ENCODE measurements at places on chromosomes 12 and 14.

GRCh38 chr14:70888681-70889175, 18.5 kb upstream of the PCNX1 start:
- DNase-seq: peak; percentile 81

GRCh38 chr12:91819132-91819447, 326.6 kb downstream of the BTG1 start:
- DNase-seq: no peak

GRCh38 chr12:47950856-47951468, 12.4 kb upstream of the TMEM106C start:
- DNase-seq: no peak

- DNase-seq: no peak
Observed at GRCh38 chr12:63457857-63458256, 210.4 kb downstream of the DPY19L2 start.

DNA sequence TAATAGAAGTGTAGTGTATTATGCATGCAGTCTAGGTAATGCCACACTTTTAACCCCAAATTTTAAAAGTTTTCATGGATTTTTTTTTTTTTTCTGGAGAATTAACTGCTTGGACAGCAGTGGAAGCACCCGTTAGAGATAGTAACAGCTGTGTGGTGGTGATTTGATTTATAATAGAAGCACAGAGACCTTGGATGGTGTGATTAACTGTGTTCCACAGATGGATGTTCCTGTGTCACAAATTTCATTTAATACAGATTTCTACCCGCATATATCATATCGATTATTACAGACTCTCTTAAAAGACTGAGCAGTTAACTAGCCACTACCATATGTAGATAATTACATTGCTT, 47.0 kb downstream of the IFT81 start:
- DNase-seq: no peak

- peak; percentile 80 for DNase-seq
Observed at GRCh38 chr12:26122681-26123481, 2.0 kb downstream of the BHLHE41 start.

DNA sequence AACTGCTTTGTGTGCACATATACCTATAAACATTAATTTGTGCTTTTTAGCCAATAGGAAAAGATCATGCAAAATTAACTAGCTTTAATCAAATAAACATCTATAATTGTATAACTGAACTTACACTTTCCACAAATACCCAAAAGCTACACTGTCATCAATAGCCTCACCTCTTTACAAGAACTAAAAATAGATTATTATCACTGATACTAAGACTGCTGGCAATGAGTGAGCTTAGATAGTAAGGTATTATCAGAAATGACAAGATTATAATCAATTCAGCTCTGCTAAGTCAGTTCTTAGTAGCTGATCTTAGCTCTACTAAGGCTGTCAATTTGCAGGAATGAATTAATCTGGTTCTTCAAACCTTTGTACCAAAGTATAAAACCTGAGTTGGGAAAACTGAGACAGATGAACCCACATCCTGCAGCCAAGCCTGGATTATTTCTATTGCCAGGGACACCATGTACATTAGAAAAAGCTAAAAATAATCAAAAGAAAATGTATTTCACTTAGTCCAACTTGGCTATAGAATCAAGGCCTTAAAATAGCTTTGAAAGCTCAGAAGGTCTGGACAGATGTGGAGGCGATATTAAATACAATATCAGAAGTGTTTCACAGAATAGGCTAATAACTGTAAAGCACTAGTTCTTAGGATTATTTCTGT, 5.2 kb downstream of the FKBP3 start:
- no peak for DNase-seq

DNA sequence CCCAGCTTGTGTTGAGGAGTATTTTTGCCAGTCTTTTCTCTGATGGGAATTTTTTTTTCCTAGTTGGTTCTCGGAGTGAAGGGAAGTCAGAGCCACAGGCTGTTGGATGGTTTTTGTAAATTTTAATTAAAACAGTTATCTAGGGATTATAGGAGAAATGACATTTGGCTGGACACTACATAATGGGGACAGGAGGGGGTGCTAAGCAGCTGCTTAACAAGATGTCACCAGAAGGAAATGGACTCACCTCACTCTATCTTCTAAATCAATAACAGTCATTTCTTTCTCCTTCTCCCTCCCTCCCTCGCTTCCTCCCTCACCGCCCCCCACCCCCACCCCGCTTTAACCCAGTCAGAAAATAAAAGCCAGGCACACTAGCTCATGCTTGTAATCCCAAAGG, 93.4 kb upstream of the TMEM233 start:
- no peak for DNase-seq

DNA sequence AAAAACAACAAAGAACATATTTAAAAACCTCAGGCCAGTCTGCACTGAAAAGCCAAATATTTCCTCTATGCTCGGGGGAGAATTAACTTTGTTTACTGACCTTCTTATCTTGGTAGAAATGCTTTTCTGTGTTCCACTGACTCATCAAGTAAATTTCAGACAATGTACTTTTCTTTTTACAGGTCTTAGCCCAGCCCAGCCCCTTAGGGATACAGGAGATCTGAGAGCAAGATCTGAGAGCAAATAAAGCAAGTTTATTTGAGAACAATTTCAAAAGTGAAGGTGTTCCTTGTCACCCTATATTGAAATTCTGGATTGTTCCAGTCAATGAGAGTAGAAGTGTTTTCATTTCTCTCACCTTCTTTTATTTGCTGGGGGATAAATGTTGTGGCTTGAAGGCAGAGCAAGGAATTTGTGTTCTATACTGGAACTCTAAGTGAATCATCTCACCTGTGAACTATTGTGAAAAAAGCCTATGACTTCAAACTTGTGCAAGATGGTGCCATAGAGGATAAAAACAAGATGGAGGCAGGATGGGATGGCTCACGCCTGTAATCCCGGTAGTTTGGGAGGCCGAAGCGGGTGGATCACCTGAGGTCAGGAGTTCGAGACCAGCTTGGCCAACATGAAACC, 7.9 kb upstream of the GPRC5A start:
- no peak for DNase-seq

DNA sequence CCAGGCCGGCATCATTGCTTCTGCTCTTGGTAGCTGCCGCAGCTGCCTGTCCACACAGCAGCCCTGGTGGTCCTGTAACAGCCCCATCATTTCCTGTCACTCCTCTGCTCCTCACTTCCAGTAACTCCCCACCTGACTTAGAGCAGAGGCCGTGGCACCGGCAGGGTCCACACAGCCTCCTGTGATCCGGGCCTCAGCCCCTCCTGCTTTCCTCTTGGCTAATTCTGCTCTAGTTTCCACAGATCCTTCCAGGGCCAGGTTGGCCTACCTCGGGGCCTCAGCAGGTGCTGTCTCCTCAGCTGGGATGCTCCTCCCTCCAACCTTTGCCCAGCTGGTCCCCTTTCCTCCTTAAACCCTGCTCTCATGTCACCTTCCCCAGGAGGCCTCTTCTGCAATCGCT, 80.2 kb downstream of the FZD10 start:
- DNase-seq: no peak

DNA sequence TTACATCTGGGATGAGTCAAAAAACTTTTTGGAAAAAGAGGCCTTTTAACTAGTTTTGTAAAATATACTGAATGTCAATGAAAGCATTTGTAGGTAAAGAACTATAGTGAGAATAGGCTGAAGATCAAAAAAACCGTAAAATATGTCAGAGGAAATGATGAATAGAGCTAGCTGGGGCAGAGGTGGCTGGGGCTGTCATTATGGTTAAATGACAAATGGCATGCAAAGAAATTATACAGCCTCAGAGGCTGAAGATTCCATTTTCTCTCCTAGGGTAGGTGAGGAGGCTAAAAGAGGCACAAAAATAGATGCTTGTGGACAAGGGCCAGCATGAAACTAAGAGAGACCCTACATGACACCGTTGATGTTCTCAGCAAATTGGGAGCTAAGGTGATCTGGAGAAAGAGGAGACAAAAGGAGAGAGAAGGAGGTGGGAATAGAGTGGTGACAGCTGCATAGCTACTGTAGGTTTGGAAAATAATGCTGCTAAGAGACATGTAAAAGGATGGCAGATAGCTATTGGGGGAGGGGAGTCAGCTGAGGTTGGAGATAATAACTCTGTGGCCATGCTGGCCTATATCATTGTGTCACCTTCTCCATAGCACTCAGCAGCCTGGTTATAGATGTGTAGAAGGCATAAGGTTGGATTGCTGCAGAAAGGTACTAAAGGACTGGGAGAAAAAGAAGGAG, 63.8 kb downstream of the ABCC9 start:
- DNase-seq: no peak

- no peak for DNase-seq
Observed at GRCh38 chr14:99247772-99248171, 24.2 kb downstream of the BCL11B start.

DNA sequence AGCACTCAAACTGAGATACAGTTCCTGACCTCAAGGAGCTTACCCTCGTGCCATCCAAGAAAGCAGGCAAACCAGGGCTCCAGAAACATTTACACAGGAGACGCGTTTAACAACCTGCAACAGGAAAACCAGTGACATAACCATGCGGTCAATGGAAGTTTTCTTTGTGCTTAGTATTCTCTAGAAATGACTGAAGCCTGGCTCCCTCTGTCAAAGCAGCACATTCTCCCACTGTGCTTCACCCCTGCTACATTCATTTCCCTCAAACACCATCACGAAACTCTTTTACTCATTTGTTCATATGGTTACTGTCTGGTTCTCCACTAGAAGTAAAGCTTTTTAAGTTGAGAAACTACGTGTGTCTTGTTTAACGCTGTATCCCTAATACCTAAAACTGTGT, 161.3 kb upstream of the CCND2 start:
- no peak for DNase-seq

GRCh38 chr12:122834921-122835749, at the start of gene HIP1R:
Gene HIP1R, plus strand, starts transcription at chr12:122835457. Its CDS starts 94 bp downstream, at chr12:122835551.
- no peak for DNase-seq

- peak; percentile 71 for DNase-seq
Observed at GRCh38 chr14:54348001-54348611, 48.7 kb upstream of the CDKN3 start.
